ENCODE measurements at places on chromosomes 5 and 9. TPM values are rescaled to one million over a fixed set of nuclear protein-coding genes. Genes with fewer than 3 reads are reported as not detected.

- no peak overlapping the region for H3K27ac ChIP-seq
- H3K27me3 ChIP-seq, result no peaks in the 10 kb centered on the region
- H3K4me1 ChIP-seq, result no peaks in the 10 kb centered on the region
- DNase-seq, result no peak
- no peaks in the 10 kb centered on the region for H3K36me3 ChIP-seq
Observed at GRCh38 chr5:31889001-31889561, 250.2 kb downstream of the PDZD2 start.

DNA sequence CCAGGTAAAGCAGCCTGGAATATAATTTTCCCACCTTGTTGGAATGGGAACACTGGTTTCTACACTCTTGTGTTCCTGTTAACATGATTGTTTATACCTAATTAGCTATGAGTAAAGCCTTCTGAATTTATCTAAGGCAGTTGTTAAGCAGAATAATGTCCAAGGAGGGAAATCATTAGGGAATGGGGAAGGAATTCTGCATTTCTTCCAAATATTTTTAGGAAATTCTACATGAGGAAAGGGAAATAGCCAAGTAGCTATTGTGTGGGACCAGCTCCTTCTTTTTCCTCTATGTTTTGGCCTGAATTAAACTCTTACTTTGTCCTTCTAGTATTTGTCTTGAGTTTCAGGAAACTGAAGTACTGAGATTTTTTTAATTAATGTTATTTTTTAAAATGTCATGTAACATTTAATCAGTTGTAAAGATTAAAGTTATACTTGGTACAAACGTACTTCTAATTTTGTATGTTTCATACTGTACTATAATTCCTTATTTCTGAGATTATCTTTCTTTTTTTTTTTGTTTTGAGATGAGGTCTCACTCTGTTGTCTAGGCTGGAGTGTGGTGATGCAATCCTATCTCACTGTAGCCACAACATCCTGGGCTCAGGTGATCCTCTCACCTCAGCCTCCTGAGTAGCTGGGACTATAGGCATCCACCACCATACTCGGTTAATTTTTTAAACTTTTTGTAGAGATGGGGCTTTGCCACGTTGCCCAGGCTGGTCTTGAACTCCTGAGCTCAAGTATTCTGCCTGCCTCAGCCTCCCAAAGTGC, 28.5 kb downstream of the ANKDD1B start:
- DNase-seq, result no peak

DNA sequence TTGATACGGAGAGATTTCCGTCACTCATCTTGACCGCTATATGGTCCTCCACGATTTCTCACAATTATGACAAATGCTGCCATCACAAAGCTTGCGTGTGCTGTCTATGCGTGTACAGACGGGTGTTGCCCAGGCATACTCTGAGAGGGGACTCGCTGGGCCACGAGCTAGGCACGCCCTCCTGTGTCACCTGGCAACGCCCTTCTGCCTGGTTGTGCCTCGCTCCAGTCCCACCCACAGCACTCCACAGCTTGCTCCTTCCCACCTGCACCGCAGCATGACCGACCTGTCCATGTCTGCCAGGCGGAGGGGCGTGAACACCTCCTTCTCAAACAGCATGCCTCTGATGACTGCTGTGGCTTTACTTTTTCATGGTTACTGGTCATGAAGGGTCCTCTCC, 55.6 kb downstream of the CAMSAP1 start:
- H3K27me3 ChIP-seq, result no peaks in the 10 kb centered on the region
- no peak overlapping the region for H3K4me3 ChIP-seq
- H3K4me1 ChIP-seq, result peaks cover 8% of the 10 kb centered on the region
- no peak for DNase-seq
- H3K36me3 ChIP-seq, result peaks cover 3% of the 10 kb centered on the region
- H3K27ac ChIP-seq, result no peak overlapping the region

DNA sequence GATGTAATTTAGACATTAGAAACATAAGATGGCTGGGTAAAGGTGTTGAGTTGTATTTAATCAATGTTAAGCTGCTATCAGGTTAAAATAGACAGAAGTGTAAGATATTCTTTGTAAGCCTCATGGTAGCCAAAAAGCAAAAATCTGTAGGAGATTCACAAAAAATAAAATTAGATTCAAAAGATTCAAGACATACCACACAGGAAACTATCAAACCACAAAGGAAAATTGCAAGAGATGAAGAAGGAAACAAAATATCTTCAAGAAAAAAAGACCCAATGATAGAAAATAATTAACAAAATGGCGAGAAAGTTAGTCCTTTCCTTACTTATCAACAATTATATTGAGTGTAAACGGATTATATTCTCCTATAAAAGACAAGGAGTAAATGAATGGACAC, 15.3 kb downstream of the XRCC4 start:
- H3K27ac ChIP-seq, result no peak overlapping the region
- peaks cover 10% of the 10 kb centered on the region for H3K4me1 ChIP-seq

DNA sequence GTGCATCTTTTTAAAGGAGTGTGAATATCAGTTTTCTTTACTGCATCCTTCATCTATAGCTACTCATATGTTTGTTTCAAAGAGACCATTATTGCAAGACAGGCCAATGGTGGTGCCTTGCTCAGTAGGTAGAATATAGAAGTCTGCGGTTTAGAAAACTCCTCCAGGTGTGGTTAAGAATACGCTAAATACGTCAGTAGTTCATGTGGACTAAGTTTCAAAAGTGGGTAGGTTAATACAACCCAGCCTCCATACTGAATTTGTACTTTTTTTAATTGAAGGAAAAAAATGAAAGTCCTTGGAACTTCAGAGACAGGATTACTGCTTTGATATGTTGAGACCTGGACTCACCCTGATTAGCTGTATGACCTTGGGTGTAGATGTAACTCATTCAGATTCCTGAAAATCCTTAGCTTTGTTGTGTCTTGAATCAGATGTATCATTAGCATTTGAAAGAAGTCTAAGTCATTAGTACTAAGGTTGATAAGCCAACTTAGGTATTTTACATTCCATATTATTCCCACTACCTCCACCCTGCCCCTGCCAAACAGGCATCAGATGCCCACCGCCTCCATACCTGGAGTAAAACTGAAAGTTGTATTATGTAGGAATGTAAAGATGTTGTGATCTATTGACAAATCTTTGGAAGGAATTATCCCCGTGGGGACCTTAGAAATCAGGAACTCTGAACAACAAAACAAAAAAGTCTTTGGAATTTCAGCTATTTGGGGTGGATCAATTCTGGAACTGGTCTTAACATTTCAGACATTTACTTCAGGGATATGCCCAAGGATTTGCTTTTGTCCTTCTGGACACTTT, 6.1 kb downstream of the BASP1 start:
- H3K4me1 ChIP-seq, result peaks cover 6% of the 10 kb centered on the region
- no peaks in the 10 kb centered on the region for H3K27me3 ChIP-seq
- H3K36me3 ChIP-seq, result no peaks in the 10 kb centered on the region

GRCh38 chr9:35519692-35520363, 29.9 kb downstream of the RUSC2 start:
- H3K27me3 ChIP-seq, result no peaks in the 10 kb centered on the region
- no peaks in the 10 kb centered on the region for H3K36me3 ChIP-seq
- no peak overlapping the region for H3K4me3 ChIP-seq
- no peak for DNase-seq
- no peaks in the 10 kb centered on the region for H3K4me1 ChIP-seq

The OCLN gene
- total RNA-seq, result 1.2 TPM

The VCAN gene
- 0.68 TPM for total RNA-seq

The VAV2 gene
- 7.5 TPM for total RNA-seq

The PRUNE2 gene
- 0.45 TPM for total RNA-seq
